Amniotic stem cell (primary cell): ENCODE measurements at places on chromosomes 5 and 9.

- DNase-seq = no peak
These were observed 16.0 kb upstream of the COL15A1 start for GRCh38 chr9:98927724-98928123.

DNA sequence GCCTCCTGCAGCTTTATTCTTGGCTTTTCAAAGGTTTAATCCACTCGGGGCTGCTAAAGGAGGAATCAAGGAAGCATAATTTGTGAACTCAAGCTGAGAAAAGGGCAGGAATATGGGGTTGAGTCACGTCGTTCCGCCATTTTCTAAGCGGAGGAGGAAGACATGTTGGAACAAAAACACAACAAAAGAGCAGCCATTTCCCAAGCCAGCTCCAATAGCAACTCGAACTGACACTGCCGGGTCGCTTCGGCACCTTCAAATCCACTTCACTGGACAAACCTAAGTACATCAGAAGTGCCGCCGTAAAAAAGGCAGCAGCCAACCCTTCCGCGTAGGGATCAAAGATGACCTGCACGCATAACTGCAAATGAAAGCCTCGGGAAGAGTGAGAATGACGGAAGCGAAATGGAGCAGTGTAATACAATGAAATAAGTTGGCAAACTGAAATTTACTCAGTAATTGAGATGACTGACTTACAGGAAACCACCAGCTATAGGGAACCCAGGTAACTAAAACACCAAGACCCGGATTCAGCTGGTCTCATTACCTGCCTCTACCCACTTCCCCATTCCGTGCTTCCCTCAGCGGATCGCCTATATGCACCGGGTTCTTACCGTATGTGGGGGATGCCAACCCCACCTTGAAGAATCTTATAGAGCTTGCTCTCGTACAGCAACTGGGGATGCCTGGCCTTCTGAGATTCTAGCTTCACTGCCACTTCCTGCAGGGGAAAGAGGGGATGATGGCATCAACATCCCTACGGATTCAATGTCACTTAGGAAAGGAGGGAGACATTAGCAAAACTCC, 1.6 kb downstream of the CSNK1A1 start:
- no peak for DNase-seq

- peak; percentile 56 for DNase-seq
These were observed 10.6 kb upstream of the CXXC5 start for GRCh38 chr5:139637438-139638089.

GRCh38 chr5:76808141-76808691, 10.6 kb upstream of the F2RL1 start:
- DNase-seq = no peak

GRCh38 chr9:114366334-114367128, 21.3 kb downstream of the AKNA start:
- DNase-seq = peak; percentile 23

- DNase-seq = no peak
These were observed 34.1 kb downstream of the NEK6 start for GRCh38 chr9:124291801-124292396.

DNA sequence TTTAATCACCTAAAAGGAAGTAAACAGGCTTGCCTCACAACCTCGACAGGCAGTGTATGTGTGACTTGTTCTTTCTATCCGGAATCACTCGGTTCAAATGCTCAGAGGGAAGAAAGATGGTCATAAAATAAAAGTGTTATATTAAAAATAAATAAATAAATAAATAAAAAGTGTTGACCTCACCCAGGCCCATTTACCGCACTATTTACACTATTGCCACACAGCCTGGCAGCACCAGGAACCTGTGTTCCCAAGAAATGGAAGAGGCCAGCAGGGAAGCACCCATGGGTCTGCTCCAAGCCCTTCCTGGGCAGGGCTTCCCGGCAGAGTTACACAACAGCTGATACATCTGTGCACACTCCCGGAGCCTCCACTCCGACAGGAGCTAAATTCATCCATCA, 127.9 kb downstream of the EFNA5 start:
- DNase-seq = no peak

GRCh38 chr5:82155305-82155704, 122.8 kb downstream of the RPS23 start:
- DNase-seq = no peak

DNA sequence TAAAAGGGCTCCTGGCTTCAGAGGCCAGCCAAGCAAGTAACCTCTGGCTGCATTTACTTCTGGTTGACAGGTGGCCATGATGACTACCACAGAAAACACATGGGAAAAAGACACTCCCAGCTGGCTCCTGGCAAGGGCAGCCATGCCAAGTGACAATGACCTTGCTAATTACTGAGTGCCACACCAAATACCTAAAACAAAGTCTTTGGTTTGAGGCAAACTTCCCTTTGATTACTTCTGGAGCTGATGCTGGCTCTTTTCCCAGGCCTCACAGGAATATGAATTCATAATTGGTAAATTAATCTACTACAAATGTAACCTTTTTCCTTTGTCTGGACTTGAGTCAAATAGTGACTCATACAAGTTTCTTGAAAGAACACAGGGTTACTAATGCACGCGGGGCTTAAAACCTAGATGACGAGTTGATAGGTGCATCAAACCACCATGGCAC, 61.0 kb downstream of the LPAR1 start:
- peak; percentile 12 for DNase-seq

DNA sequence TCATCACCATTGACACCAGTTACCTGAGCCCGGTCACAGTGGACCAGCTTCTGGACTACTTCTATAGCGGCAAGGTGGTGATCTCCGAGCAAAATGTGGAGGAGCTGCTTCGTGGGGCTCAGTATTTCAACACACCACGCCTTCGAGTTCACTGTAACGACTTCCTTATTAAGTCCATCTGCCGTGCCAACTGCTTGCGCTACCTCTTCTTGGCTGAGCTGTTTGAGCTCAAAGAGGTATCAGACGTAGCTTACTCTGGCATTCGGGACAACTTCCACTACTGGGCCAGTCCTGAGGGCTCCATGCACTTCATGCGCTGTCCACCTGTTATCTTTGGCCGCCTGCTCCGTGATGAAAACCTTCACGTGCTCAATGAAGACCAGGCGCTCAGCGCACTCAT, 520 bp downstream of the CCIN start:
- no peak for DNase-seq

- DNase-seq = no peak
These were observed 180.2 kb upstream of the ZNF618 start for GRCh38 chr9:113695901-113696300.

DNA sequence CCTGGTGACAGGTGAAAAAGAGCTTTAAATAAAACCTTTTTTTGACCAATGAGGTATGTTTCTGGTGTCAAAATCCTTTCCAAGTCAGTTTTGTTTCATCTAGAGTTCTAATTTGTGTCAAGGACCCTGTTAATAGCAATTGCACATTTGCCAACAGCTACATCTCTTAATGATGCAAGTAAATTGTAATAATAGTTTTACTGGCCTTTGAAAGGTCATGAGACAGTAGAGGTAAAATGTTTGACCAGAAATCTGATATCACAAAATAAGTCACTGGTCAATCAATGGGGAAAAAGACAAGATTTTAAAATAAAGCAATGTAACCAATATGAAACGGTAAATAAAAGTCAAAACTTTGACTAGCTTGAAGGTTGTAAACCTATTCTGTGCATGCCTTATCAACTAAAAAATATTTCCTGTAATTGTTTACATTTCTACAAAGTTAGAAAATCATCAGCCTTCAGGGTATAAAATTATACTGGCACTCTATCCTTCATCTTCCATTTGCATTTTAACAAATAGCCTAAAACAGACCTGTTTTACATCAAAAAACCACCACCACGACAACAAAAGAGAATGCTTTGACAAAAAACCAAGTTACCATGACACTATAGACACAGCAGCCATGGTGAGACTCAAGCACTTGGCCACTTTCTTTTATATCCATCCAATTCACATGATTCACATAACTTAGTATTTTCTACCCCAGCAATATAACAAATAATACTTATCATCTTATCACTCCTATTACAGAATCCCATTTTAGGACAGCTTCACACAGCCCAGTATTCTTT, 3.0 kb downstream of the NADK2 start:
- no peak for DNase-seq

- no peak for DNase-seq
These were observed 295.8 kb downstream of the DEPDC1B start for GRCh38 chr5:60404171-60404570.

DNA sequence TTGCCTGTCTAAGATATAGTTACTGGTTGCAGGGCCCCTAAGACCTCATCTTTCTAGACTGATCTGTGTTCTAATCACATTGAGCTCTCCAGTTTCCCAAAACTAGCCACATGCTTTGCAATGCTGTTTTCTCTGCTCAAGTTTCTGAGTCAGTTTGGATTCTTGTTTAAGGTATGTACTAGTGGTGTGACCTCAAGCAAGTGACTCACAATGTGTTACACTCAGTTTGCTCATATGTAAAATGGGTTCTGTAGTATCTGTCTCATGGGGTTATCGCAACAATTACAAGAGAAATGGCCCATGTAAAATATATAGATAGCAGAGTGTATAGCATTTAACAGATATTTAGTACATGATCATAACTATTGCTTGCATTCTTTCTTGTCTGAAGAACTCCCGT, 153.1 kb upstream of the ELL2 start:
- DNase-seq = no peak

- DNase-seq = peak; percentile 14
These were observed 174.3 kb downstream of the PAPPA start for GRCh38 chr9:116327701-116328405.

- no peak for DNase-seq
These were observed 315 bp downstream of the PIK3R1 start for GRCh38 chr5:68215898-68216244.

DNA sequence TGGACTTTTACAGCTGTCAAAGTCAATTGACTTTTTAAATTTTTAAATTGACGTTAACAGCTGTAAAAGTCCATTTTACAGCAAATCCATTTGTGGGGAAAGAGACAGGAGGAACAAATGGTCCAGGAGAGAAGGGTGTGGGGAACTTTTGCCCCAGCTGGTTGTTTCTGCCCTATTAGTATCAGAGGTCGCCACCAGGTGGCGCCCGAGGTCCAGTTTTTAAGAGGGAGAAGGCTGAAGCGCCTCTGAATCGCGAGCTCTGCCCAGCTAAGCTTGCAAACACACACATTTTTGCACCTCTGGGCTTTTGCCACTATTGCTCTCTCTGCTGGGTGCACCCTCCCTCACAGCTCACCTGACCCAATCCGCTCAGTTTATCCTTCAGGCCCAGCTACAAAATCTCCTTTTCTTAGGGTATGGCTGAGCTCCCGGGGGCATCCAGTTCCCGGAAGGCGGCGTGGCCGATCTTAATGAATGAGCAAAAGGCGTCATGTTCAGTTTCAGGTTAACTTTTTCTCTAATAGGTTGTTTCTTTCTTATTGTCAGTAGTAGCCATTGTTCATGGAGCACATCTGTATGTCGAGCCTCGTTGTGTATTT, 6.3 kb upstream of the TTLL11 start:
- peak; percentile 49 for DNase-seq

- no peak for DNase-seq
These were observed 3.2 kb downstream of the PIP5KL1 start for GRCh38 chr9:127927201-127927987.

- peak; percentile 33 for DNase-seq
These were observed 64.7 kb downstream of the STK10 start for GRCh38 chr5:172123269-172123692.

GRCh38 chr5:115282131-115282530, 14.3 kb downstream of the CCDC112 start:
- DNase-seq = no peak

DNA sequence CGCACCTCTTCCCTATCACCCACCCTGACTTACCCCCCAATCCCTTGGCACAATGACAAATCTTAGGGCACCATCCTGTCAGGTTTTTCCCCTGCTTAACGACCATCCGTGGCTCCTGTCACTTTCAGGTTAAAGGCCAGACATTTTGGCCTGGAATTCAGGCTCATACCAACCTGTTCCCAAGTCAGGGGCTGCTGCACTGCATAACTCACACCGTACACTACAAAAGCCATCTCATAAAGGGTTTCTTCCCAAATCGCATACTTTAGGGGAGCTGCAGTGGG, 7.5 kb upstream of the AKNA start:
- DNase-seq = no peak

- no peak for DNase-seq
These were observed 86.0 kb downstream of the NREP start for GRCh38 chr5:111670826-111671492.

- no peak for DNase-seq
These were observed 6.1 kb downstream of the PITX1 start for GRCh38 chr5:135027697-135028615.

- DNase-seq = no peak
These were observed 18.0 kb upstream of the CRB2 start for GRCh38 chr9:123337971-123338370.

GRCh38 chr9:68509689-68510088, 31.0 kb downstream of the TMEM252 start:
- no peak for DNase-seq

DNA sequence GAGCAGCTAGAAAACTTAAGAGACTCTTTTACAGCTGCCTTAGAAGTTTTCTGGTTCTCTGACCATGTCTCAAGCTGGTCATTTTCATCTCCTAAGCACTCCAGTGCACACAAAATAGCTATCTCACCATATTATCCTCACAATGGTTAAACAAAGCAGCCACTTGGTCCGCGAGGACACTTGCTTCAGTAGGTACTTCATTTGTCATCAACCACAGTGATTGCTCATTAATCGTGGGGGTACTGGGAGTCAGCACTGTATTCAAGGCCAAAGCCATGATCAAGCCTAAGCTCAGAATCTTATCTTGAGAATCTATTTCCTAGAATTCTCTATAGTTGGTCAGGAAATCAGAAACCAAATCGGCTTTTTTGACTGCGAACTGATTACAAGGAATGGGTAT, 2.9 kb downstream of the ARL14EPL start:
- no peak for DNase-seq

GRCh38 chr5:56170557-56170956, 62.6 kb downstream of the ANKRD55 start:
- DNase-seq = no peak

DNA sequence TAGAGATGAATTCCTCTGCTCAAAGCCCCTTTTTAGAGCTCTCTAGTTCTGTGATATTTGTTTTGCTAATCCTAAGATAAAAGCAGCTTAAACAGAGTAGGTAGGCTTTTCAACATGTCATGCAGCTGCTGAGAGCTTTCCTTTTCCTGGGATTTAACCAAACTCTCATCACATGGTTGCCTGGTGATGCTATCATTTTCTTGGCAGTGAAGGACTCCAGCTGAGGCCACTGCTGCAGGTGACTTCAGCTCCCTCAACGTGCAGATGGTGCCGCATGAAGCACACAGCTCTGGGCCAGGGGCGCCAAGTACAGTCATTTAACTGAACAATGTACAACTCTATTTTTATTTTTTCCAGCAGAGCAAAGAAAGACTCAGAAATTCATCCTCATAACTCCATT, 42.2 kb downstream of the SECISBP2 start:
- no peak for DNase-seq

DNA sequence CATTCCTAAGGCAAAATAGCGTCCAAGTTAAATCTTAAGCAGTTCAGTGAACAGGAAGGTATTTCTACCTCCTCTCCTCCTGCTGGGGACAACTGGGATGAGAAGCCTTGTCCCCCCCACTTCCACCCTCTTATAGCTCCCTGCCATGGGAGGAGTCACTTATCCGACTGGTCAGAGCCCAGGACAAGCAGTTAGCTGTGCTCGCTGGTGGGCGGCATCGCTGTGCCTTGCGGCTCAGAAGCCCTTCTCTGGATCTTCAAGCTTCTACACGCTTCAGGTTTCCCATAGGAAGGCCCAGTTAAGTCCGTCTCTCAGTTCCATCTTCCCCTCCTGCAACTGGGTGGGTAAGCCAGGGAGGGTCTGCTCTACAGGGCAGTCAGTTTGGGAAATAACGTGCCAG, 77.2 kb downstream of the PAX5 start:
- no peak for DNase-seq

- no peak for DNase-seq
These were observed 22.1 kb downstream of the URM1 start for GRCh38 chr9:128393145-128393775.

GRCh38 chr5:96745025-96745424, 62.7 kb downstream of the ERAP1 start:
- no peak for DNase-seq
